ENCODE measurements at places on chromosomes 6 and 20. TPM values are rescaled to one million over a fixed set of nuclear protein-coding genes. Genes with fewer than 3 reads are reported as not detected.

- H3K4me3 ChIP-seq: no peak overlapping the region
- no peaks in the 10 kb centered on the region for H3K4me1 ChIP-seq
- H3K27me3 ChIP-seq: no peaks in the 10 kb centered on the region
- no peaks in the 10 kb centered on the region for H3K36me3 ChIP-seq
- no peak overlapping the region for H3K27ac ChIP-seq
- no peak for DNase-seq
These were observed 391.8 kb downstream of the SAMD5 start for GRCh38 chr6:147900247-147900830.

The OR2W1 gene
- polyA plus RNA-seq: not detected

- no peaks in the 10 kb centered on the region for H3K36me3 ChIP-seq
- no peak overlapping the region for H3K4me3 ChIP-seq
- DNase-seq: no peak
These were observed 258.7 kb downstream of the LRFN2 start for GRCh38 chr6:40328386-40328985.

The GSTA4 gene
- polyA plus RNA-seq: 15.6 TPM

DNA sequence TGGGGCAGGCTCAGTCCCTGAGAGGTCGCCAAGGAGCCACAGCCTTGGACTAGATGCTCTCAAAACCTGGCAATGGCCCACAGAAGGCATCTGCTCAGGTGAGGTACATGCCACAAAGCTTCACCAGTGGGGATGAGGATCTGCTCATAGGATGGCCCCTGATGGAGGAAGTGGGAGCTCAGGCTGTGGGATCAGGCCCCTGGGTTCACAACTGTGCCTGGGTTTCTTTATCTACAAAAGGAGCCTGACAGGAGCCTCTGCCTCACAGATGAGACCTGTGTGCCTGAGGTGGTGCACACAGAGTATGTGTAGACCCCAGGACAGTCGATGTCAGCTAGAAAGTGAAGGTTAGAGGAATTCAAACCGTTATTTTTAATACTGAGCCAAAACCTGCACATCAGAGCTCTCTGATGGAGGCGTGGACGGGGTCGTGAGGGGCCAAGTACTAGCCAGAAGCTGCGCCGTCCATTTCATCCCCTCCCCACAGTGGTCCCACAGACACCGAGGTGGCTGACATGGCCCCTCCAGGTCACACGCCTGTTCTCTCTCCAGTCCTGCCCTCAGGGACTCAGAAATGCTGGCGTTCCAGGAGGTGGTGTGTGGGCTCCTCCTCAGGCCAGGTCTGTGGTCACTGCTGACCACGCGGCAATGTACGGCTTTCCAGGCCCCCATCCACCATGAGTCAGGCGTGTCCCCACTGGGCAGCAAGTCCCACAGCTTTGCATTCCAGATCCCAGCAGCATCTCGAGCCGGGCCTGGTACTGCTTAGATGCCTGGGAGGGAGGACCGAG, 33.3 kb downstream of the NTSR1 start:
- H3K4me1 ChIP-seq: peaks cover 63% of the 10 kb centered on the region
- DNase-seq: no peak
- H3K27me3 ChIP-seq: no peaks in the 10 kb centered on the region

The HINT3 gene
- polyA plus RNA-seq: 25.2 TPM

- H3K36me3 ChIP-seq: no peaks in the 10 kb centered on the region
- no peak overlapping the region for H3K27ac ChIP-seq
- H3K4me1 ChIP-seq: no peaks in the 10 kb centered on the region
- H3K4me3 ChIP-seq: no peak overlapping the region
- H3K27me3 ChIP-seq: no peaks in the 10 kb centered on the region
- DNase-seq: no peak
These were observed 213.6 kb downstream of the RNGTT start for GRCh38 chr6:88749849-88750248.

GRCh38 chr6:15870333-15871043, 207.7 kb upstream of the DTNBP1 start:
- no peaks in the 10 kb centered on the region for H3K27me3 ChIP-seq
- peaks cover 7% of the 10 kb centered on the region for H3K4me1 ChIP-seq
- no peak for DNase-seq
- H3K36me3 ChIP-seq: no peaks in the 10 kb centered on the region

GRCh38 chr20:59515013-59515905, 89.1 kb upstream of the PHACTR3 start:
- no peaks in the 10 kb centered on the region for H3K4me1 ChIP-seq
- H3K4me3 ChIP-seq: no peak overlapping the region
- no peaks in the 10 kb centered on the region for H3K36me3 ChIP-seq
- peaks cover 6% of the 10 kb centered on the region for H3K27me3 ChIP-seq

The ULBP1 gene
- 0.09 TPM for polyA plus RNA-seq

The GLP1R gene
- polyA plus RNA-seq: 0.06 TPM

The F13A1 gene
- polyA plus RNA-seq: 45.6 TPM

The SLA2 gene
- polyA plus RNA-seq: 0.46 TPM

The SF3B5 gene
- 302 TPM for polyA plus RNA-seq

DNA sequence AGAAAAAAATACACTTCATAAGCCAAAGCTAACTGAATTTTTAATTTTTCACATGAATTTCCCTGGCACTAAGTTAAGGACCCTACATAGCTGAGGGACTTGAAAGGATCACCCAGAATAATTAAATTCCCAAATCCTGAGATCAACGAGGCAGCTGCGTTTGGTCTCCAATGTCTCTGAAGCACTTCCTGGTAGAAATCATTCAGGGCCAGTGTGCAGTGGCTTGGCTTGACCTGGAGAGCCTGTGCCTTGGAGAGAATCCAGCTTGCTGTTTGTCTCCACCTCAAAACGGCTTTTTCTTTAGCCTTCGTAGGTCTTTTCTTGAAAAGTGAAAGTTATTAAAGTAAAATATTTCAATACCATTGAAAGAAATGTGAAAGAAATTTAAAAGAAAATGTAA, 92.4 kb downstream of the SMOC2 start:
- H3K27ac ChIP-seq: peak overlapping the region; percentile 47
- H3K36me3 ChIP-seq: no peaks in the 10 kb centered on the region
- H3K27me3 ChIP-seq: no peaks in the 10 kb centered on the region
- H3K4me3 ChIP-seq: no peak overlapping the region
- no peak for DNase-seq

DNA sequence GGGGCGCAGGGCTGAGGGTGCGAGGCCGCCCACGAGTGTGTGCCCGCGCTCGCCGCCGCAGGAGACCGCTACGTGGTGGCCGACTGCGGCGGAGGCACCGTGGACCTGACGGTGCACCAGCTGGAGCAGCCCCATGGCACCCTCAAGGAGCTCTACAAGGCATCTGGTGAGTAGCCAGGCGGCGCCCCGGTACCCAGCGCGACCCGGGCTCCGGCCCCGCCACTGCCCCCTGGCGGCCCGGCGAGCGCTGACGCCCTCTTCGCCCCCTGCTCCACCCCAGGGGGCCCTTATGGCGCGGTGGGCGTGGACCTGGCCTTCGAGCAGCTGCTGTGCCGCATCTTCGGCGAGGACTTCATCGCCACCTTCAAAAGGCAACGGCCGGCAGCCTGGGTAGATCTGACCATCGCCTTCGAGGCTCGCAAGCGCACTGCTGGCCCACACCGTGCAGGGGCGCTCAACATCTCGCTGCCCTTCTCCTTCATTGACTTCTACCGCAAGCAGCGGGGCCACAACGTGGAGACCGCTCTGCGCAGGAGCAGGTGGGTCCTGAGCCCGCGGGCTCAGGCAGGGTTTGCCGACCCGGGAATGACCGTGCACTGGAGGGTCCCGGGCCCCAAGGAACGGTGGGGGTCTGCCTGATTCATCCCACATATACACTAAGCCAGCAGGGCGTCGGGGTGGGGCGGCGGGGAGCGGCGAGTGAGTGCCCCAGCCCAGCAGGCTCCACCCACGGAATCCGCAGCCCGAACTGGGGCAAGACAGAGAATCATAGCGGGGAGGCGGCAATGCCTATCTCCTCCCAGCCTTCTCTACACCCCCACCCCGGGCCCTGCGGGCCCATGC, 17.4 kb downstream of the HSPA12B start:
- peaks cover 7% of the 10 kb centered on the region for H3K4me1 ChIP-seq
- peaks cover 14% of the 10 kb centered on the region for H3K36me3 ChIP-seq
- DNase-seq: peak; percentile 66
- H3K27me3 ChIP-seq: peaks cover 8% of the 10 kb centered on the region
- no peak overlapping the region for H3K27ac ChIP-seq

DNA sequence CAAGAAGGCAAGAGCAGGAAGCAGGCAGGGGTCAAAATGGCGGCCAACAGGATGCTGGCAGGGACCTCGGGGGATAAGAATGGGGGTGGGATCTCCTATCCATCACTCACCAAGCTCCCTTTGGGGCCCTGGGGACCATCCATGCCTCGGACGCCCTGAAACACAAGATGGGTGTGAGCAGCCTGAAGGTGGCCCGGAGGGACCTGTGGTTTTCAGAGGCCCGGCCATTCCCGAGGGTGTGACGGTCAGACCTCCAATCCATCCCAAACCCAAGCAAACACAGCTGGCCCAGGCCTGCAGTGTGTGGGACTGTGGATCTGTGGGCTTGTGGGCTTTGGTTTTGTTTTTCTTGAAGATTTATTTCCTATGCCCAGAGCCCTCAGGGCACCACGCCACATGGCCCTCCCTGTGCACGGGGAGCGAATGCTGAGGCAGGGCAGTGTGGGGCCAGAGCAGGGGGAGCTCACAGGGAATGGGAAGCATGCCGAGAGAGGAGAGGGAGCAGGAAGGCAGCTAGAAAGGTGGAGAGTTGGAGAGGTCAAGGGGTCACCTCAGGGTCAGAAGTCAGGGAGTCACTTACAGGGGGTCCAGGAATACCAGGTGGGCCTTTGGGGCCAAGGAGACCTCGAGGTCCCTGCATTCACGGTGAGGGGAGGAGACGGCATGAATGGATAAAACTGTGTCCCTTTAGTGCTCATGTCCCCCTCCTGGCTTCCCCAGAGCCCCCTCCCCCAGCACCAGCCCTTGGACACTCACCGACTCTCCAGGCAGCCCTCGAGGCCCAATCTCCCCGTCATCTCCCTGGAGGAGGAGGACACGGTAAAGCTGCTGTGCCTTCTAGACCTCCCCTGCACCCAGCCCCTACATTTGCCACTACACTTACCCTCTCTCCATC, 14.5 kb downstream of the COL11A2 start:
- no peak for DNase-seq
- H3K27me3 ChIP-seq: no peaks in the 10 kb centered on the region
- H3K36me3 ChIP-seq: no peaks in the 10 kb centered on the region
- no peak overlapping the region for H3K27ac ChIP-seq
- no peak overlapping the region for H3K4me3 ChIP-seq

DNA sequence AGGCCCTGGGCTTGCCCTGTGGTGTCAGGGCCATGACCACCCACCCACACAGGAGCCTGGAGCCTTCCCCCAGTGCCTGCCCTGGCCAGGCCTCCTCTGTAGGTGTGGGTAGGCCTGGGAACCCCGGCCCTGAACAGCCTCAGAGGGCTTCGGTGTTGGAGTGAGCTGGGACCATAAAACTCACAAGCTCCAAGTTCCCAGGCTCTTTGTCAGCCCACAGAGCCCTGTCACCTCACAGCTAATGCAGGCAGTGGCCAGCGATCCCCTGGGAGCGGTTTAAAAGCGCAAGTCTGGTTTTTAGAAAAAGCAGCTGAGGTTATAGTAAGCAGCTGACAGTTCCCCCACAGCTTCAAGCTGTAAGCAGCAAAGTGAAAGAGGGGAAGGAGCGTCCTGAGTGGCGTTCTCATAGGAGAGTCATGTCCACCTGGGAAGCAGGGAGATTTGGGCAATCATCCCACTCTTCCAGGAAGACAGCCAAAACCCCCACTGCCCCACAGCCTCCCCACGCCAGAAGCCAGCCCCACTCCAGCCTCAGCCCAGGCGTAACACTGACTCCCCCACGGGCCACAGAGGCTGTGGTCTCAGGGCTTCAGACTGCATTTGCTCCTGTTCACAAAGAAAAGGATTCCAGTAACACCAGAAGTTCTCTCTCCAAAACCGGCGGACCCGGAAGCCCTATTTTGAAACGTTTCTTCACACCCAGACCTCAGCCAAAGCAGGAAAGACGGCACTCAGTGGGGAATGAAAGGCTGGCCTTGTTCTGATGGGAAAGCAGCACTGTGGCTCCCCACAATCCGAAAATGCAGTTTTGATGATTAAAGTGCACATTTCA, 34.3 kb upstream of the FOXC1 start:
- H3K27me3 ChIP-seq: no peaks in the 10 kb centered on the region
- peak overlapping the region; percentile 12 for H3K4me3 ChIP-seq
- H3K36me3 ChIP-seq: no peaks in the 10 kb centered on the region
- H3K27ac ChIP-seq: peak overlapping the region; percentile 60
- no peak for DNase-seq

The TRIM31 gene
- polyA plus RNA-seq: 118 TPM

The CPNE5 gene
- polyA plus RNA-seq: 5.5 TPM

The RAB44 gene
- polyA plus RNA-seq: 0.23 TPM

The CGA gene
- polyA plus RNA-seq: not detected

The B3GAT2 gene
- 0.23 TPM for polyA plus RNA-seq

DNA sequence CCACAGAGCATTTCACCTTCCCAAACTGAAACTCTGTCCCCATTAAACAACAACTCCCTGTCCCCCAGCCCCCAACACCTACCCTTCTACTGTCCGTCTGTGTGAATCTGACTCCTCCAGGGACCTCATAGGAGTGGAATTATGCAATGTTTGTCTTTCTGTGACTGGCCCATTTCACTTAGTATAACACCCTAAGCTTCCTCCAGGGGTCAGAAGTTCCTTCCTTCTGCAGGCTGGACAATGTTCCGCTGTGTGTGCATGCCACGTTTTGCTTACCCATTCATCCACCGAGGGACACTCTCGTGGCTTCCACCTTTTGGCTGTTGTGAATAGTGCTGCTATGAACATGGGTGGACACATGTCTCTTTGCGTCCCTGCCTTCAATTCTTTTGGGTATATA, 37.6 kb upstream of the MPC1 start:
- no peaks in the 10 kb centered on the region for H3K4me1 ChIP-seq
- no peaks in the 10 kb centered on the region for H3K27me3 ChIP-seq
- no peak overlapping the region for H3K4me3 ChIP-seq
- no peak for DNase-seq
- no peaks in the 10 kb centered on the region for H3K36me3 ChIP-seq

The ETV7 gene
- 3.6 TPM for polyA plus RNA-seq

The BEND6 gene
- polyA plus RNA-seq: 0.23 TPM

GRCh38 chr6:3758842-3759144, 7.3 kb upstream of the PXDC1 start:
- H3K4me1 ChIP-seq: peaks cover 18% of the 10 kb centered on the region
- DNase-seq: no peak
- H3K27me3 ChIP-seq: no peaks in the 10 kb centered on the region
- no peak overlapping the region for H3K4me3 ChIP-seq
- H3K27ac ChIP-seq: no peak overlapping the region

The TFAP2D gene
- polyA plus RNA-seq: not detected

- peaks cover 8% of the 10 kb centered on the region for H3K4me1 ChIP-seq
- no peaks in the 10 kb centered on the region for H3K27me3 ChIP-seq
- H3K27ac ChIP-seq: no peak overlapping the region
- H3K4me3 ChIP-seq: no peak overlapping the region
These were observed 141.5 kb downstream of the UNC5CL start for GRCh38 chr6:40897390-40898003.

GRCh38 chr6:129519750-129520149, 190.2 kb downstream of the ARHGAP18 start:
- no peaks in the 10 kb centered on the region for H3K4me1 ChIP-seq
- no peaks in the 10 kb centered on the region for H3K27me3 ChIP-seq
- H3K4me3 ChIP-seq: no peak overlapping the region
- DNase-seq: no peak

The NOX3 gene
- not detected for polyA plus RNA-seq

The SIRPB2 gene
- polyA plus RNA-seq: 2.5 TPM

The SNX3 gene
- polyA plus RNA-seq: 135 TPM

Measured in sigmoid colon (tissue), 7 donors.